Panc1 (cell line): ENCODE measurements at places on chromosomes 12 and 14. TPM values are rescaled to one million over a fixed set of nuclear protein-coding genes. Genes with fewer than 3 reads are reported as not detected.
A peak's percentile ranks its signal among the peaks of the same experiment; 100 is the strongest.

DNA sequence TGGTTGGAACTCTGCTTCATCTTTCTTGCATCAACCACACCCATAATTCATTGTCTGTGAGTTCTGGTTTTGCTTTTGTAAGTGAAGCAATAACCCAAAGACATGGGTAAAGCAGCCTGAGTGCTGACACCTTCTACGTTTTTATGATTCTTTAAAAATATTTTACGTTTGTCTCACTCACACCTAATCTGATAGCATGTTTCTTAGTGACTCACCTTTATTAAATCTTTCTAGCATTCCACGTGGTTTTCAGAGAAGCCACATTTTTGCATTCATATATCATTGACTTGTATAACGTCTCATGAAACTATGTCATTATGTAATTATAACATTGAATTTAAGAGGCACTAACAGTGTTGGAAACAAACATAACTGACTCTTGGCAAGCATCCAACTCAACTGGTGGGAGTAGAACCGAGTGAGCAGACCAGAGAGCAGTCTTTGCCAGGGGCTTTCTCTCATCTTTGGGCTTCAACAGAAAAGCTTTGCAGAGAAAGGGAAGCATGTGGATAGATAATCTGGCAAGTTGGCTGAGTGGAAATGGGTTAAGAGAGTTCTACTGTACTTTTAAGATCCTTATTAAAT lies 118.8 kb downstream of the TPH2 start:
- H3K27ac ChIP-seq = no peak overlapping the region
- H3K36me3 ChIP-seq = no peaks in the 10 kb centered on the region
- H3K27me3 ChIP-seq = no peaks in the 10 kb centered on the region
- DNase-seq = no peak

GRCh38 chr12:105315726-105316125 lies 14.8 kb upstream of the C12orf75 start:
- H3K27ac ChIP-seq = no peak overlapping the region
- no peaks in the 10 kb centered on the region for H3K27me3 ChIP-seq
- H3K4me3 ChIP-seq = no peak overlapping the region

DNA sequence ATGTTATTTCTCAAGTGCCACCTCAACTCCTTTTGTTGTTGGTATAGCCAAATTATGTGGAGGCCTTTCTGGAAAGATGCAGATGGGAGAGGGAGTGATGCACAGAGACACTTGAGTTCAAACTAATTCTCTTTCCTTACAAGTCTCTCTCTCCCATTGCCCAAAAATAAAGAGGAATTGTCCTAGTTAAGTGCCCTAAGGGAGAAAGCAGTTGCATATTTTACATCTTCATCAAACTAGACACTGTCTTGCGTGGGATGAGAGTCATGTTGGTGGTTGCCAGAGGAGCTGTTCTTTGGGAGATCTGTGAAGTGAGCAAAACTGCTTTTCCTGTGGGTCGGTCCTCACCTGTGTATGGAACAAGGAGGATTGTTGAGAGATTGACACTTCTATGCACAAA lies 72.2 kb downstream of the EP400 start:
- H3K27me3 ChIP-seq = no peaks in the 10 kb centered on the region
- no peaks in the 10 kb centered on the region for H3K4me1 ChIP-seq
- H3K36me3 ChIP-seq = peaks cover 25% of the 10 kb centered on the region

- no peaks in the 10 kb centered on the region for H3K36me3 ChIP-seq
- H3K4me1 ChIP-seq = no peaks in the 10 kb centered on the region
- no peaks in the 10 kb centered on the region for H3K27me3 ChIP-seq
- H3K4me3 ChIP-seq = no peak overlapping the region
Measured at GRCh38 chr14:90853116-90853515, 36.9 kb upstream of the TTC7B start.

- H3K27me3 ChIP-seq = peaks cover 2% of the 10 kb centered on the region; the same call in 1 of the 2 replicates
- no peak overlapping the region for H3K27ac ChIP-seq
- H3K36me3 ChIP-seq = no peaks in the 10 kb centered on the region
Measured at GRCh38 chr14:81329640-81330381, 70.3 kb downstream of the STON2 start.

- no peak overlapping the region for H3K4me3 ChIP-seq
- no peaks in the 10 kb centered on the region for H3K27me3 ChIP-seq
- DNase-seq = no peak
Measured at GRCh38 chr12:12010277-12011039, 60.3 kb upstream of the BCL2L14 start.

DNA sequence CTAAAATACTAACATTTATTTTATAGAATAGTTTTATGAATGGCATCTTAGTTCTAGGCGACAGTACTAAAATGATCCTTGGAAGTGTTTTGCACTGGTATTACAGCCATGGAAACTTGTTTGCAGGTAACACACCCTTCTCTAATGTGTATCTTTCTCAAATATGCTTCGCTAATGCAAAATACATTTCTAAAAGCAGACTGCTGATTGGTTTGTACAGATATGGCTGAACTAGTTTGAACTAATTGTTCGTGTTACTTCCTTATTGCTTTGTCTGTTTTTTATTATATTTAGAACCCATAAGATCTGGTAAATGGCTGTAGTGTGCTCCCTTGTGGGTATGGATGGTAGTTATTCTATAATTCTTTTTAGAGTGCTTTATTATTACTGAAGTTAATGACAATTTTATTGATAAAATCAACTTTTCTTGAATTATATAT lies 53.0 kb downstream of the ATF7IP start:
- peak overlapping the region; percentile 48; the same call in 1 of the 2 replicates for H3K27ac ChIP-seq
- H3K27me3 ChIP-seq = no peaks in the 10 kb centered on the region
- peaks cover 6% of the 10 kb centered on the region for H3K4me1 ChIP-seq
- H3K36me3 ChIP-seq = no peaks in the 10 kb centered on the region
- no peak for DNase-seq

GRCh38 chr14:91929700-91930099 lies 17.8 kb downstream of the FBLN5 start:
- H3K36me3 ChIP-seq = no peaks in the 10 kb centered on the region
- H3K27me3 ChIP-seq = no peaks in the 10 kb centered on the region
- no peak for DNase-seq
- H3K4me3 ChIP-seq = no peak overlapping the region
- no peaks in the 10 kb centered on the region for H3K4me1 ChIP-seq

GRCh38 chr12:31772186-31772585 lies 43.4 kb upstream of the AMN1 start:
- no peaks in the 10 kb centered on the region for H3K27me3 ChIP-seq
- DNase-seq = no peak
- no peaks in the 10 kb centered on the region for H3K36me3 ChIP-seq
- H3K27ac ChIP-seq = no peak overlapping the region
- no peak overlapping the region for H3K4me3 ChIP-seq

GRCh38 chr12:44654646-44655639 lies 221.2 kb downstream of the NELL2 start:
- no peak overlapping the region for H3K4me3 ChIP-seq
- no peak overlapping the region for H3K27ac ChIP-seq
- no peaks in the 10 kb centered on the region for H3K4me1 ChIP-seq
- no peaks in the 10 kb centered on the region for H3K36me3 ChIP-seq
- no peak for DNase-seq

GRCh38 chr14:51328064-51328771 lies 88.2 kb downstream of the TMX1 start:
- no peaks in the 10 kb centered on the region for H3K27me3 ChIP-seq
- H3K4me1 ChIP-seq = no peaks in the 10 kb centered on the region
- DNase-seq = no peak
- no peaks in the 10 kb centered on the region for H3K36me3 ChIP-seq
- no peak overlapping the region; the same call in 1 of the 2 replicates for H3K27ac ChIP-seq
- no peak overlapping the region for H3K4me3 ChIP-seq

GRCh38 chr12:40646911-40647310 lies 45.3 kb upstream of the CNTN1 start:
- H3K4me1 ChIP-seq = no peaks in the 10 kb centered on the region
- no peak overlapping the region for H3K27ac ChIP-seq
- H3K27me3 ChIP-seq = no peaks in the 10 kb centered on the region
- H3K36me3 ChIP-seq = no peaks in the 10 kb centered on the region

GRCh38 chr14:21528381-21529348 lies 2.5 kb upstream of the SALL2 start:
- H3K4me3 ChIP-seq = no peak overlapping the region
- no peak overlapping the region for H3K27ac ChIP-seq
- no peaks in the 10 kb centered on the region for H3K36me3 ChIP-seq
- no peaks in the 10 kb centered on the region for H3K4me1 ChIP-seq
- no peaks in the 10 kb centered on the region for H3K27me3 ChIP-seq

DNA sequence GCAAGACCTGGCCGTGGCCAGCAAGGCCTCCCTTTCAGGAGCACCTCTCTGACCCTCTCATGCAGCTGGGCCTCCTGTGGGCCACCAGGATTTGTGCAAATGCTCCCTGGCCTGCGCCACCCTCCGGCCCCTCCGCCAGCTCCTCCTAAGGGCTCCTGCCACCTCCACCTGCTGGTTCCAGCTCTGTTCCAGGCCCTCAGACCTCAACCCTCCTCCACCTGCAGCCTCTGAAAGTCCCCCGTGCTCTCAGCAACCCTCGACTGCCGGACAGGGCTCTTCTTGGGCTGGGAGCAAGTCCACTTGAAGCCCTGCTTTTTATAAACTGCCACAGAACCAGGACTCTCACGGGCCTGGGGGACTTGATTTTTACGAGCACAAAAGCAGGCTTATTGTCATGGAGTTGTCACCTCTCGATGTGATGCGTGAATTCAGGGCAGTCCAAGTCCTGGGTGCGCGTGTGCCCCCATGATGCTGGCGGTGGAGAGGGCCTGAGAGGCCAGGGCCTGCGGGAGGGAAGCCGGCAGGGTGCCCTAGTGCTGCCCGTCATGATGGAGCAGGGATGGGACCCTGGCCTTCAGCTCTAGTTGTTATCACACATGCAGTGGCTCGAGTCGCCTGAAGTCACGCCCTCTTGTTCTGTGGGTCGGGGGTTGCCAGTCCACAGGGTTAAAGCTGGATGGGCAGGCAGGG lies 9.1 kb downstream of the TEDC1 start:
- DNase-seq = no peak
- no peaks in the 10 kb centered on the region for H3K36me3 ChIP-seq
- H3K27me3 ChIP-seq = no peaks in the 10 kb centered on the region

DNA sequence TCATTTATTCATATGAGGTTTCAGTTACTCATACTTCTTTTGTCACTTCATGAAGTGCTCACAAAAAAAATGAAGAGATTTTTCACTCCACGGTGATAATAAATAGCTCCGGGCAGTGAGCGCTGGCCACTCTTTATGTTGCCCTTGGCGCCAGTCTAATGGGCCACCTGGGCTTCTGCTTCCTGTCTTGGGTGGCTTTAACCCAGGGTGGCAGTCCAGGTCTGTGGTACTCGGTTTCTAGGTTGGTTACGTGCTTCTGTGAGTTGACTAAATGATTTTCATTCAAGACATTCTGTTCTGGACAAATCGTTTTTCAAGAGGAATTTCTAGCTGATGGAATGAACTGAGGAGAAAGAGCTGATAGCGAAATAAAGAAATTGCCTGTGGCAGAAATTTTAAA lies 34.6 kb upstream of the NID2 start:
- no peaks in the 10 kb centered on the region for H3K4me1 ChIP-seq
- no peaks in the 10 kb centered on the region for H3K36me3 ChIP-seq
- H3K27ac ChIP-seq = no peak overlapping the region
- H3K27me3 ChIP-seq = no peaks in the 10 kb centered on the region

DNA sequence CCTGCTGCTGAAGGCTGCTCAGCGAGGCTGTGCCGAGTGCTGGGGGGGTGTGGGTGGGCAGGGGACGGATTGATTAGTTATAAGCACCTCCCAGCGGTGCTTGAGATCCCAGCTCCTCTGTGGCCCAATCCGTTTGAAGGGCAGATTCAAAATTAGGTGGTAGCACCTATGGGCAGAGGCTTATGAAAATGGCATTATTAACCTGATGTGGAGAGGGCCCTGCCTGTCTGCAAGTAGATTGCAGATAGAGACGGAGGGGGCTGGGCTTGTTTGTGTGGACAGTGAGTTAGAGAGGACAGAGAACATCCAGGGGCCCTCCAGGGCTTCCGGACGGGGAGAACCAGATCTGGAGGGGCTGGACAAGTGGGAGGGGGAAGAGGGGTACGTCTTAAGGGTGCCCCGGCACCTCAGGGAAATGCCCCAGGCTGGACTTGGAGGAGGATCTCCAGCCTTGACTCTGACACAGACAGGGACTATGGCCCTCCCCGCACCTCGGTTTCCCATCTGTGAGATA lies at the start of gene RTL1:
Gene RTL1, minus strand, starts transcription at position 51 of the 514 bp plus-strand sequence. CDS start 18,934 bp downstream, outside the sequence.
- no peak within 1 kb of the TSS for H3K27ac ChIP-seq
- no peaks in the 10 kb centered on the region for H3K36me3 ChIP-seq
- no peak for DNase-seq
- no peak within 1 kb of the TSS for H3K4me3 ChIP-seq
- no peaks in the 10 kb centered on the region for H3K27me3 ChIP-seq
- no peaks in the 10 kb centered on the region for H3K4me1 ChIP-seq

- H3K27ac ChIP-seq = no peak overlapping the region
- no peaks in the 10 kb centered on the region for H3K4me1 ChIP-seq
- no peak for DNase-seq
- H3K4me3 ChIP-seq = no peak overlapping the region
- no peaks in the 10 kb centered on the region for H3K27me3 ChIP-seq
Measured at GRCh38 chr12:126726481-126727217, 1540.3 kb upstream of the TMEM132C start.

DNA sequence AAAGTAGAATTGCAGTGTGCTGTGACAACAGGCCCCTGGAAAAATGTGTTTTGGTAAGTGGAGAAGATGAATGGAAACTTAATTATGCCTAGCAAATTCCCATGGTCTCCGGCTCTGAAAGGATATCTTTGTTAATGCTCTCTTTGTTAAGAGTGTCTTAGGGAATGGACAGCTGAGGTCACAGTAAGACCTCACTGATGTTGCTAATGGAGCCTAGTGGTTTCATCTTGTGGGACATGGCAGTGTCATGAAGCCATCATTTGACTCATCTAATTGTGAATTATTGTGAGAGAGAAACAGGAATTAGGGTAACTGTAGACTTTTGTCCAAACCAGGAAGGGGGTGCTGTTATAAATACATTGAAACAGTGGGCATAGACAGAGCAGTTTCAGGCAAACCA lies 330.3 kb downstream of the TMTC2 start:
- no peak overlapping the region for H3K4me3 ChIP-seq
- no peaks in the 10 kb centered on the region for H3K36me3 ChIP-seq
- no peak for DNase-seq
- no peaks in the 10 kb centered on the region for H3K27me3 ChIP-seq
- H3K4me1 ChIP-seq = no peaks in the 10 kb centered on the region

- DNase-seq = peak; percentile 30
- H3K4me1 ChIP-seq = peaks cover 5% of the 10 kb centered on the region
Measured at GRCh38 chr14:99628887-99629618, 15.9 kb upstream of the HHIPL1 start.

GRCh38 chr12:106631797-106632196 lies 49.0 kb downstream of the RFX4 start:
- H3K27ac ChIP-seq = no peak overlapping the region
- no peaks in the 10 kb centered on the region for H3K36me3 ChIP-seq
- H3K27me3 ChIP-seq = 0 out of 2 replicates have a peak, but pooled peaks cover 2% of the 10 kb centered on the region
- no peak overlapping the region for H3K4me3 ChIP-seq

GRCh38 chr12:124893792-124894516 lies 20.5 kb downstream of the UBC start:
- no peaks in the 10 kb centered on the region for H3K36me3 ChIP-seq
- H3K27me3 ChIP-seq = no peaks in the 10 kb centered on the region
- no peak for DNase-seq
- H3K27ac ChIP-seq = no peak overlapping the region

KRT75 gene
- 0.15 TPM for total RNA-seq

CLEC2A gene
- total RNA-seq = not detected

KCNJ8 gene
- not detected for total RNA-seq

UNC79 gene
- total RNA-seq = 0.05 TPM

HCAR3 gene
- not detected for total RNA-seq

KLRK1 gene
- 0.95 TPM for total RNA-seq

KRT5 gene
- total RNA-seq = not detected

MAP1LC3B2 gene
- 1.9 TPM for total RNA-seq

DICER1 gene
- total RNA-seq = 32.7 TPM

GLI1 gene
- total RNA-seq = 6.5 TPM

SYCP3 gene
- total RNA-seq = not detected

RD3L gene
- not detected for total RNA-seq

C12orf50 gene
- total RNA-seq = not detected

SPIC gene
- not detected for total RNA-seq

CBLN3 gene
- 1.0 TPM for total RNA-seq

DCN gene
- 1.9 TPM for total RNA-seq

ANKRD9 gene
- 23.7 TPM for total RNA-seq

SLC6A13 gene
- total RNA-seq = 0.57 TPM

LPAR5 gene
- total RNA-seq = not detected
